ENCODE measurements at places on chromosomes 2 and 18. TPM values are rescaled to one million over a fixed set of nuclear protein-coding genes. Genes with fewer than 3 reads are reported as not detected.

The RGPD3 gene
- total RNA-seq: 0.20 TPM

The TTL gene
- total RNA-seq: 32.3 TPM

The XDH gene
- total RNA-seq: 2.7 TPM

The PCARE gene
- not detected for total RNA-seq

The ZNF396 gene
- 3.5 TPM for total RNA-seq

The NYAP2 gene
- total RNA-seq: not detected
